ENCODE measurements at places on chromosomes 2 and 18.

GRCh38 chr2:200483729-200484198 is 26.1 kb downstream of the KCTD18 start:
- DNase-seq: no peak

DNA sequence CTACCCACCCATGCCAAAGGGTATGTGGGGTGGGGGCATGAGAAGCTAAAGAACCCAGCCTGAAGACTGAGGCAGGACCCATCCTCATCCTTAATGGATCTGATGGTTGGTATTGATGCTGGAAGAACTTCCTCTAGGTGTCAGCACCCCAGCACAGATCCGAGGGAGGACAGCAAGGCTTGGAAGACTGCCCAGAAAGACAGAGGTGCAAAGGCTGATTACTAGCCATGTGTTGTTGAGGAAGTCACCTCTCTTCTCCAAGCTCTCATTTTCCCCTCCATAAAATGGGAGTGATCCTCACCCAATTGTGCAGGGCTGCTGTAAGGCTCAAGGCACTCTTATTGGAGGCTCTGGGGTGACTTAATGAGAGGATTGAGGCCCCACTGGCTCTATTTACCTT is 256.5 kb downstream of the CELF4 start:
- no peak for DNase-seq

DNA sequence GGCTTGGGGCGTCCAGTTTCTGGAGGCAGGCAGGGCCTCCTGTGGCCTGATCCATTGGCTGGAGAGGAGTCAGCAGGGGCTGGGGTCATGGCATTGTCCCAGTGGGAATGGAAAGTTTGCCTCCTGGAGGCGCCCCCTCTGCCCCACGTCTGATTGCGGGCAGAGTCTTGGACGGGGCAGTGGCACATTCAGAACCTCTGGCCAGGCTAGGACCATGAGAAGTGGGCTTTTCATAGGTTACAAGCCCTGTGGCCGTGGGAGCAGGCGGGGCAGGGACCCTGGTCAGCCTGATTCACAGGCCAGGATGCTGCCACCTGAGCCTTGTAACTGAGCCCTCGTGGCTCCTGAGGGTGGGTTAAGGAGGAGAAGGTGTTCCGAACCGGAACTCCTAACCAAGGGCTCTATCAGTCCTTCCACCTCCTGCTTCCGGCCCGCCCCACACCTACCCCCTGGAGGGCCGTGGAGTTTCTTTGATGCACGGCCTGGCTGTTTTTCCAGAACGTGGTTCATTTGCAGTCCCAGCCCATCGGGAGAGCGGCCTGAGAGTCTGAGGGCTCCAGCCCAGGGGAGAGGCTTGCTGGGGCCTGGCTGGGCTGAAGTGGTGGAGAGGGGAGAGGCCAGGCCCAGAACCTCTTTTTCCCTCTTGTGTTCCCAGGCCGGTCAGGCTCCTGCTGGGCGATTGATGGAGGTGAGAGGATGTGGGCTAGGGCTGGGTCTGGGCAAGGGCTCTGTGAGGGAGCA is 43.9 kb upstream of the PLB1 start:
- DNase-seq: no peak

DNA sequence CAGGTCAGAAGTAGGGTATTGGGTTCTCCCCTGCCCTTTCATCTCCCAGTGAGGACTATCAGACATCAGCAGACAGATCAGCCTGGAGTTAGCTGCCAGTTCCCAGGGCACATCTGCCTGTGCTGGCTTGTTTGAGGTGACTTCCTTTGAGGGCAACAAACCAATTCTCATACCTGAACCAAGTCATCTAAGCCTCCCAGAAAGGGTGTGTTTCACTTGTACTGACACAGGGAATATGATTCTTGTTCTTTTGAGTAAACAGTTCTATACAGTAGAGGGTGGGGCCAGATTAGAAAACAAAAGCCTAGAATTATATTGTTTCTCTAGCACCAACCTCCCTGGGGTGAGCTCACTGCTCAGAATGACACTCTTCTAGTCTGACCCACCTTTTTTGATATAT is 591.9 kb downstream of the SLC4A3 start:
- DNase-seq: no peak

GRCh38 chr2:6919901-6920742 is 2.9 kb downstream of the RNF144A start:
- no peak for DNase-seq

DNA sequence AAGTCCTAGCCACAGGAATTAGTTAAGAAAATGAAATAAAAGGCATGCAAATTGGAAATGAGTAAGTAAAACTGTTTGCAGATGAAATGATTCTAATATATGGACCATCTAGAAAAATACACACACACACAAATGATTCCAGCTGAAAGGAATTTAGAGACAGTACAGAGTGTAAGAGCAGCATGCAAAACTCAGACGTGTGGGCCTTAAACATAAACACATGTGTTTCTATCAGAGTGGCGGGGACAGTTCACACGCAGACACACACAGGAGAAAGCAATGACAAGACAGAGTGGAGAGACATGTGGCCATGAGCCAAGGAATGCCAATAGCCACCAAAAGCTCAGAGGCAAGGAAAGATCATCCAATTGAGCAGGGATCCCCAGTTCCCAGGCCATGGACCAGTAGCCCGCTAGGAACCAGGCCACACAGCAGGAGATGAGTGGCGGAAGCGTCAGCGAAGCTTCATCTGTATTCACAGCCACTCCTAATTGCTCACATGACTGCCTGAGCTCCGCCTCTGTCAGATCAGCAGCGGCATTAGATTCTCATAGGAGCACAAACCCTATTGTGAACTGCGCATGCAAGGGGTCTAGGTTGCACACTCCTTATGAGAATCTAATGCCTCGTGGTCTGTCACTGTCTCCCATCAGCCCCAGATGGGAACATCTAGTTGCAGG is 155.4 kb downstream of the ARL4C start:
- no peak for DNase-seq

DNA sequence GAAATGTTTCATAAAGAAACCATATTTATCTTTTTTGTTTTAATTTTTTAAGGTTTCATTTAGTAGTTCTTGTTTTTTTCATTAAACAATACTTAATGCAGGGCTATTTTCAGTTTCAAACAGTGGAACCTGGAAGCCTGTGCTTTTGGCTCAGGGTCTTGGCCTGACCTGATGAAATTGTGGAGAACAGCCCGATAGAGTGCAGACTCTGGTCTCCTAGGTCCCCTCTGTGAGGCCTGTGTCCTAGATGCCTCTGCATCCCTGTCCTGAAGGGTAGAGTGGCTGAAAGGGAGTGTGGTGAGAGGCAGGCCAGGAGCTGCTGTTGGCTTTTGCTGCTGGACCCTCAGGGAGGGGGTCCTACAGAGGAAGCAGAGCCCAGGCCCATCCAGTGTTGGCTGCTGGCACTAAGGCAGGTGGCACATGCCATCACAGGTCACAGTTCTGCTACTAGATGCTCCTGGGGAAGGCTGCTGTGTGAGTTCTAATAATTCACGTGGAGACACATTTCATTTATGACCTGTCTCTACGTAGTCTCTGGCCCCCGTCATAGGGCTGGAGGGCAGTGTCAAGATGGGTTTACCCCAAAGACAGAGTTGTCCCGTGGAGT is 201.0 kb upstream of the COPS8 start:
- no peak for DNase-seq

DNA sequence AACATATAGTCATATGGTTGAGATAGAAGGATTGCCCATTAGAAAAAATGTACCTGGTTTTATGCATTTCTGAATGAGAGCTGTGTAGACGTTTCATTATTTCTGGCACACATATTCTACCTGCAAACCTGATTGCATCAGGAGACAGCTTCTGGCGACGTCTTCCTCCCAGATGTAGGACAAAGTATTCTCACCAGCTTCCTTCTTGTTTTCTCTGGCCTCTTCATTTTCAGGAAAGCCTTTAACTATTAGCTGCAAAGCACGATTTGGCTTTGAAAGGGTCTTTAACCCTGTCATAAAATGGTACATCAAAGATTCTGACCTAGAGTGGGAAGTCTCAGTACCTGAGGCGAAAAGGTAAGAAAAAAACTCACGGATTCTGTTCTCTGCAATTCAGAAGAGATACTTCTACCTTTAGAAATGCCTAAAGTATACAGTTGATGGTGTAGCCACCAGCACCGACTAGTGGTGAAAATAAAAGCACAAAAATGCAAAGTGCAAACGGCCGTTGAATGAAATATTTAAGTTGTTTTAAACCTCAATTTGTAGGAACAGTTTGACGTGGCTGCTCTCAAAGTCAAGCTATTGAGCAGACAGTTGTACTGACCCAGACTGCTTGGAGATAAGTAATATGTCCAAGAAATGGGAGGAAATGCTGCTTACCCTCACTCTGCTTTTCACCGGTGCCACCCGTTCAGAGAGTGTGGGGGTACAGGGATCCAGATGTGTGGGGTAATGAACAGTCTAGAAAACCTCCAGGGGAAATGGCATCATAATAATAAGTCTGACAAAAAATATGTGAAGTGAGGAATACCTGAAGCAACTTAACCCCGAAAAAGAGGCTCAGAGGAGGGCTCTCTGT is 20.2 kb downstream of the IL18RAP start:
- peak; percentile 21 for DNase-seq

DNA sequence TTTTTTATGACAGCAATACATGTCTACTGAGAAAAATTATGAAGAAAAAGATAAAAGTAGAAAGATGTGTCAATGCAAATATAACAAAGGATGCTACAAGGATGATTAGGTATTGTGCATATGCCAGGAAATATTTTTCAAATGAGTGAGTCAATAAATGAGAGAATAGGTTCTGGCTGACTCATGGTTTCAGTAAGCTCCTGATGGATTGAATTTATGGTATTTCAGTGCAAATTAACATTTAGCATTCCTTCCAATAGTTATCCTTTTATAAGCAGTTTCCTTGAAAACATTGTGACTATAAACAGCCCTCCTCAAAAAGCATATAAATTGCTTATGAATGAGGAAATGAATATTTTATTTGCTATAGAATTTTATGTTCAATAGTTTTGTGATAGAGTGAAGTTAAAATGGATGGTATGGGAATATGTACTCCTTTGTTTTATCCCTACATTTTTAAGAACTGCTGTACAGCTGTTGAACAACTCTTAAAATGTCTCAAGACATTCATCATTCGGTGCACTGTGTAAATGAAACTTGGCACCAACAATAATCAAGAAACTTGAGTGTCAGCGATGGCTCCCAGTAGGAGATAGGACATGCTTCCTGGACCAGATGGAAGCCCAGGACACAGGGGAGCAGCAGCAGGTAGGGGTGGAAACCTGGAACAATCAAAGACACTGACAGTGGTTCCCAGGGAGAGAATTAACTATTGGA is 144.7 kb downstream of the PMAIP1 start:
- DNase-seq: no peak

GRCh38 chr2:238864207-238865014 is 16.5 kb downstream of the TWIST2 start:
- no peak for DNase-seq

- no peak for DNase-seq
Measured at GRCh38 chr2:26801796-26802195, 15.9 kb downstream of the CENPA start.

DNA sequence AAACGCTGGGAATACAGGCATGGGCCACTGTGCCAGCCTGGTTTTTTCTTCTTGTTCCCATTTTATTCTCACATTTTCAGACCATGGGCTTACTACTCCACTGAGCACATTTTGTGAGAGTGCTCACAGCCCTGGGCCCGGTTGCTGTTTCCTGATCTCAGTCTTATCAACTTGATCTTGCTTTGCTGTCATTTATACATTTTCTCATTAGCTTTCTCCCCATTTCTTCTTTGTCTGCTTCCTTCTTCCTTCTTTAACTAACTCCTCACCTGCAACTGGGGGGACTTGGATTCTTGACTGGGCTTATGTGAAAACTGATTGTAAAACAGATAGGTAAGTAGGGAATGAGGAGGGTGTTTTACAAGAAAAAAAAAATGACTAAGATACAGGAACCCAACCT is 117.3 kb downstream of the PLB1 start:
- no peak for DNase-seq

GRCh38 chr18:4016391-4017049 is 438.6 kb downstream of the DLGAP1 start:
- DNase-seq: no peak

DNA sequence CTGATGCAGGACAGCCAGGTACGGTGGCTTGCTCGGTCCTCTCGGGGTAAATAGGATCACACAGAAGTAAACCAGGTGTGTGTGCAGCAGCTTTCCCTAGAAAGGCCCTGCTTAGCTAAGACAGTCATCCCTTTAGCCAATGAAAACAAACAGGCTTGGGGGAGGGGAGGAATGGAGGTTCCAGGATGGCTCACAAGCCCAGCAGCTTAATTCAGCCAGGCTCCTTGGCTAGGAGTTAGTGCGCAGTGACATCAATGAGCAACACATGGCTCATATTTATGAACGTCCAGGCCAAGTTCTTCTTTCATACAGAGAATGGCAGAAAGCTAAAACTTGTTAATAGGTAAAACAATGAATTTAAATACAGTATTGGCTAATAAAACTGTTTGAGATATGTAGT is 10.2 kb downstream of the IAH1 start:
- no peak for DNase-seq

- no peak for DNase-seq
Measured at GRCh38 chr2:235734688-235735231, 240.9 kb downstream of the AGAP1 start.

- no peak for DNase-seq
Measured at GRCh38 chr2:164599954-164600589, 21.2 kb downstream of the GRB14 start.
